ENCODE measurements at places on chromosomes 1 and 21.

GRCh38 chr1:172602706-172603105 lies 56.2 kb upstream of the FASLG start:
- DNase-seq, result no peak

DNA sequence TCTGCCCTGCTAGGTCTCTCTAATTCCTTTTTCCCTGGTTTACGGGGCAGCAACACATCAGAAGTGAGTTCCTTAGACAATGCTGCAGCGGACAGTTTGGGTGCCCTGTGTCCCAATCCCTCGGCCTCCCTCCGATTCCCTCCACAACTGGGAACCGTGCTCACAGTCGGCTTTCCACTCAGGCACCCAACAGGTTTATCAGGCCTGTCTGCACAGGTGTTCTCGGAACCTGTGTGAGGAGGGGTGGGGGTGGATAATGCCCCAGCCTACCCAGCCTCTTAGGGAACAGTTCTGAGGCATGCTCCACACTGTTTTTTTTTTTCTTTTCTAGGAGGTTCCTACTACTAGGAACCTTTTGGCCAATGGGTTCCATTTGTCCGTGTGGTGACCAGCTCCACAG lies 131.2 kb downstream of the DISC1 start:
- no peak for DNase-seq

DNA sequence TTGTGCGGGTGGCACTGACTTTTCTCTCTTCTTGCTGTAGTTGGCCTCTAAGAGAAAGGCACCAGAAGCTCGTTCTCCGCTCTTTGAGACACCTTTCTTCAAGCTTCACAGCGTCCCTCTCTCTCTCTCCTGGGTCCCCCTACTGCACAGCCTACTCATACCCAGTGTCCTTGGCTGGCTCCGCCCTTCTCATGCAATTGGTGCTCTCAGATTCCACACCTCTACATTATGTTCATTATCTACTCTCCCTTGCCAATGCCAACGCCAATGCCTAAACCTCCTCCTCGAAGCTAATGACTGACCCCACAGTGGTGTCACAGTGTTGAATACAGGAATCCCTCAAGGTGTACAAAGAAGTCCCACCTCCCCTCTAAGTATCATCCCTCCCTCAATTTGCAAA lies 4.8 kb upstream of the DNAJC28 start:
- DNase-seq, result no peak

GRCh38 chr1:1353389-1354151 lies 4.4 kb upstream of the DVL1 start:
- no peak for DNase-seq

DNA sequence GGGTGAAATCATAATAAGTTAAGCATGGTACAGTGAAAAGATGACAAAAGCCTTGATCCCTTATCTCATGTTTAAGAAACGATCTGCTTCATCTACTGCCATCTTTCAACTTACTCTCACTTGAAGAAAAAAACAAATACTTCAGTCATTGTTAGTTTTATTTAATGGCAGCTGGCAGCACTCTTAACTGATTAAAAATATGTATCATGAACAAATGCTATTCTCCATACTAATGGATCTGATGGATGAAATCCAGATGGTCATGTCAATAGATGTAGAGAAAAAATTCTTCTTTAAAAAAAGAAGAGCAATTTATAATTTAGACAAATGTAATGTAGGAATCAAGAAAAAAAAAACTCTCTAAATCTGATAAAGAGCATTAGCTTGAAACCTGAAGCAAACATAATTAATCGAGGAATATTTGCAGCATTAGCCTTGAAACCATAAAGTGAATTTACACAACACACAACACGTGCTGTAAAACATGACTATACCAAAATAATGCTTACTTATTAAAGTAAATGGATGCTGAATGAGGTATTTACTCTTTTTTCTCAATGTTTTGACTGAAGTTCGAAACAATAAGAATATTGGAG lies 579.0 kb upstream of the ADAMTS5 start:
- no peak for DNase-seq

GRCh38 chr1:27489501-27489972 lies 430 bp downstream of the WASF2 start:
- DNase-seq, result no peak

DNA sequence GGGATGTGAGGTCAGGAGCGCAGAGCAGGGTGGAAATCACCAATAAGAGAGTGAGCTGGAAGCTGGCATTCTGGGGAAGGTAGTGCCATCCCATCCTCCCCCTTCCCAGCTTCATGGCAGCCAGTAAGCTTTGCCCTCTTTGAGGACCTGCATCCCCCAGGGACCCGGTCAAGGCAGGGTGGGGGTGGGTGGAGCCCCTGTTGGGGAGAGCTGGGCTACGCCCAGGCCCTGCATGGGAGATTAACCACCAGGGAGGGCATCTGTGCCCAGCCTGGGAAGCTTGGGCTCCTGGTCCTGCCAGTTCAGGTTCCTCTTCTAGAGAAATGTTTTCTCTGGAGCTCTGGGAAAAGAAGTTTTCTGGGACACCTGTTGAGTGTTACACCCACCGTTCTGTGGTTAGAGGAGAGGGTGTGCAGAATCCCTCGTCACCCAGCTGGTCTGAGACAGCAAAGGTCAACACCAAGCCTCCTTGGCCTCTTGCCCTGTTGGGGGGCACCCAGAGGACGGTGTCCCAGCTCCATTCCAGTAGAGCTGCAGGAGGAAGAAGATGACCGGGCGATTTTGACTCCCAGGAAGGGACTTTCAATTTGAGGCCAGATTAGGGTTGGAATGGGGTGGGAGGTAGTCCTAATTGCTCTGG lies 30.1 kb upstream of the TENT5C start:
- DNase-seq, result no peak

- peak; percentile 4 for DNase-seq
Observed at GRCh38 chr1:178031856-178032320, 62.0 kb upstream of the RASAL2 start.
